ENCODE measurements at places on chromosomes 2 and 18. TPM values are rescaled to one million over a fixed set of nuclear protein-coding genes. Genes with fewer than 3 reads are reported as not detected.

DNA sequence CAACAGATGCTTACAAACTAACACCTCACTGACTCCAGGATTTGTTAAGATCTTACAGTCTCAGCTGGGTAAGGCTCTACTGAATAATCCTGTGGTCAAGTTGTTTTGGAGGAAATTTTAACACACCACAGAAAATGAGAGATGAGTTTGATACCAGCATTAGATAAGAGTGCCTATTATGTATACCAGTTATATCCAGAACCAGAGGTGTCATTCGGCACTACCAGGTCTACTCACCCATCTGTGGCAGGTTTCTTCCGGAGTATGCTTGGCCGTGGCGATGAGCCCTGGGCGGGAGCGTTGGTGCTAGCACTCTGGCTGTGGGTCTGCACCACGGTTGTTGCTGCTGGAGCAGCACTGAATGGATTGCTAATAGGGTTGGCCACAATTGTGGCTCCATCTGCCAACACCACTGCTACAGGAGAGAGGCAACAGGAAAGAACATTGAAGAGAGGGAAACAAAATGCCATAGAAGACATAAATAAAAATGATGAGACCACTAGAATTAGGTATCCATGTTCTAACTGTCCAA lies 41.2 kb downstream of the SAP130 start:
- peaks cover 39% of the 10 kb centered on the region for H3K36me3 ChIP-seq
- no peak overlapping the region for H3K4me3 ChIP-seq
- no peaks in the 10 kb centered on the region for H3K27me3 ChIP-seq

DNA sequence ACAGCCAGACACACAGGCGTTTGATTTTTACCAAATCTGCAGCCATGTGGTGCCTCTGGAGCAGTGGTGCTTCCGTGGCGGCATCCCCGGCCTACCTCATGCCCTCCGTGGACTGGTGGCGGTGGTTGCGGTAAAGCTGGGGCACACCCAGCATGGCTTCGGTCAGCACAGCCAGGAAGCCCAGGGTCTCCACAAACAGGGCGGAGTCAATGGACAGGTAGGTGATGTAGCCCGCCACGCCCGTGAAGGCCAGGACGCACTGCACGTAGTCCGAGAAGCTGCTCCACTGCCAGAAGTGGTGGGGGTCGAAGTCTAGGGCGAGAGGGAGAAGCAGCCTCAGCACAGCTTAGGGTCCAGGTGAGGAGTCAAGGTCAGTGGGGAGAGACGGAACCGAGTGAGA lies 32.4 kb downstream of the SLC66A2 start:
- no peak overlapping the region for H3K27ac ChIP-seq
- no peaks in the 10 kb centered on the region for H3K27me3 ChIP-seq
- no peak overlapping the region for H3K4me3 ChIP-seq
- H3K36me3 ChIP-seq: peaks cover 19% of the 10 kb centered on the region
- DNase-seq: peak; percentile 15
- no peaks in the 10 kb centered on the region for H3K4me1 ChIP-seq

The SLC16A14 gene
- 0.61 TPM for total RNA-seq

GRCh38 chr2:109439390-109439786 lies 174.4 kb downstream of the SEPTIN10 start:
- no peak overlapping the region for H3K27ac ChIP-seq
- no peaks in the 10 kb centered on the region for H3K27me3 ChIP-seq
- H3K4me3 ChIP-seq: no peak overlapping the region
- H3K4me1 ChIP-seq: no peaks in the 10 kb centered on the region
- DNase-seq: no peak

DNA sequence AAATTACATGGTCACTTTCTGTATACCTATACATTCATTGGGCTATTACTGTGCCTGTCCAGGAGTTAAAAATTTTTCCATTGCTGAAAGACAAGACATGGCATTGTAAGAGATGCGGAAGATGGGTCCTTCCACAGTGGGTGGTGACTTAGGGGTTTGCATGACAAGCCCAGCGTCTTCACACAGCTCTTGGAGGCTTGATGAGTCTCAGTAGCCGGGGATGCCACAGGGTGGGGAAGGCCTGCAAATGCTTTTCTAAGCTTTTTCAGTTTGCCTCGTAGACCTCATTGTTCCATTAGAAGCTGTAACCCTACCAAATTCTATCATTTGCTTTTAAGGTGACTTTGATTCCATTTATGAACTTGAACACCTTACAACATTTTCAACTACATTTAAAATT lies 18.1 kb upstream of the MAPRE3 start:
- H3K27ac ChIP-seq: no peak overlapping the region
- DNase-seq: no peak
- H3K27me3 ChIP-seq: no peaks in the 10 kb centered on the region
- H3K4me3 ChIP-seq: no peak overlapping the region

DNA sequence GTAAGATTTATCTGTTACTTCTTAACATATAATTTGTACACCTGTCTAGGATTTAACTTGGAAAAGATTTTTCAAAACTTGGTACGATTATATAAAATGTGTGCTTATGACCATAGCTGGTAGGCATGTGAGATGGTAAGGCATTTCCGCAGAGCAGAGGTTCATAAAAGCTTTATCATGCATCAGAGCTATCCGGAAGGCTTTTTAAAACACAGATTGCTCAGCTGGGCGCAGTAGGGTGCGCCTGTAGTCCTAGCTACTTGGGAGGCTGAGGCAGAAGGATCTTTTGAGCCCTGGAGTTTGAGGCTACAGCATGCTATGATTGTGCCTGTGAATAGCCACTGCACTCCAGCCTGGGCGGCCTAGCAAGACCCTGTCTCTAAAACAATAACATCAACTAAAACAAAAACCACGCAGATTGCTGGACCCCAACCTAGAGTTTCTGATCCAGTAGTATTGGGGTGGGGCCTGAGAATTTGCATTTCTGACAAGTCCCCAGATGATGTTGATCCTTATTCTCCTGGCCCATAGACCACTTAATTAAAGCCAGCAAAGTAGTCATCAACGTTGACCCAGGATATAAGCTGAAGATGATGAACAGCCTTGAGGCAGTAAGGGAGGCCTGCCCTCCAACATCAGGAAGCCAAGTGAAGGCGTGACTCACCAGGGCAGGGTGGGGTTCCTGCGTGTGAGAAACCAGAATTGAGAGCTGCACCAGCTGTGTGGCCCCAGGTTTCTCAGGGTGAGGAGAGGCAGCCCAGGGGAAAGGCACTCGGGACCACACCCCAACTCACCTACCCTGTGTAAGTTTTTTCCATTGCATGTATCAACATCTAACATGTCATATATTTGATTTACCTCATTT lies 21.6 kb upstream of the SLC20A1 start:
- H3K36me3 ChIP-seq: no peaks in the 10 kb centered on the region
- no peak overlapping the region for H3K27ac ChIP-seq
- no peak overlapping the region for H3K4me3 ChIP-seq
- no peak for DNase-seq
- no peaks in the 10 kb centered on the region for H3K27me3 ChIP-seq
- no peaks in the 10 kb centered on the region for H3K4me1 ChIP-seq

DNA sequence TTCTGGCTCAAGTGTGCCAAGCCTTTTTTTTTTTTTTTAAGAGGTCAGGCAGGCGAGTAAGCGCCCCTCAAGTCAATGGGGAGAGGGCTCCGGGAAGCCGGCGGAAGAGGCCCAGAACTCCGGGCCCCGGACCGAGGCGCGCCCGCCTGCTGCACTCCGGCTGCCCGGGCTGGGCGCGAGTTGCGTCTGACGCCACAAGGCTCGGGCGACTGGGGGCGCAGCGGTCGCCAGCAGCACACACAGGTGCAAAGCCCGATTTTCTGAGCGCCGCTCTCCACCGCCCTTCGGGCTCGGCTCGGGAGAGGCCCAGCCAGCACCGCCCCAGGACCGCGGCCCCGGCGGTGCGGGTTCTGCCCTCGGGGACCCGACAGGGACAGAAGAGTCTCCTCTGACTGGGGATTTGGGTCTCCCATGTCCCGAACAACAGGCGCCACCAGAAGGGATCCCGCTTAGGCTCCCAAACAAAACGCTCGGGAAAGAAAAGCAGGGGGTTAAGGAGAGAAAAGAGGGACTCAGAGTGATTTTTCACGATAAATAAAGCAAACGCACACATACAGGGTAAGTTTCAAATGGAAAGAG lies 787 bp downstream of the ERBB4 start:
- peak overlapping the region; percentile 77 for H3K4me3 ChIP-seq
- no peak overlapping the region for H3K27ac ChIP-seq
- H3K36me3 ChIP-seq: no peaks in the 10 kb centered on the region

DNA sequence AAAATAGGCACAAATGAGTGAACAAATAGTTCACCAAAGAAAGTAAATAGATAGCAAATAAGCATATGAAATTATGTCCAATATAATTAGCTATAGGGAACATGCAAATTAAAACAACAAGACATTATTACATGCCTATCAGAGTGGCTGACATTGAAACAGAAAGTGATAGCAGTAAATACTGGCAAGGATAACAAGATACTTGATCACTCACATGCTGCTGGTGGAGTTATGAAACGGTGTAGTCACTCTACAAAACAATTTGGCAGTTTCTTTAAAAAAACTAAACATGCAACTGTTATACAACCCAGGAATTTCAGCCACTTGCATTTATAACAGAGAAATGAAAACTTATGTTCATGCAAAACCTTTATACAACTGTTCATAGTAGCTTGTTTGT lies 439.2 kb upstream of the ACVR2A start:
- H3K4me3 ChIP-seq: no peak overlapping the region
- peaks cover 3% of the 10 kb centered on the region for H3K36me3 ChIP-seq
- H3K27ac ChIP-seq: no peak overlapping the region

The ALK gene
- not detected for total RNA-seq

DNA sequence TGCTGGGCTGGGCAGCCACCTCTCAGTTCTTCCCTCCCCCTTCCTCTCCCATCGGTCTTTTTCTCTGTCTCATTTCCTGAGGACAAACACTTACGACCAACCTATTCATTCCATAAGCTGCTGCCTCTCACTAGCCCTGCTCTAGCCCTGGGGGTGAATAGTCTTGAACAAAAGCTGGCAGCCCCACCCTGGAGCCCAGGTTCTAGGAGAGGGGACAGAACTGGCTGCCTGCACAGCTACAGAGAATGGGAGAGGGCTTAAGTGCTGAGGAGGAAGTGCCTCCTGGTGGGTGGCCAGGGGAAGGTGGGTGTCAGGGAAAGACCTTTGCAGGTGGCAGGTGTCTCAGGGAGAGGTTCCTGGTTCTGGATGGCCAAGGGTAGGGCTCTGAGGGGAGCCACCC lies 22.8 kb downstream of the ANO7 start:
- H3K36me3 ChIP-seq: no peaks in the 10 kb centered on the region
- no peak overlapping the region for H3K4me3 ChIP-seq
- no peaks in the 10 kb centered on the region for H3K27me3 ChIP-seq
- H3K27ac ChIP-seq: no peak overlapping the region

The MZT2B gene
- total RNA-seq: 203 TPM

The FSHR gene
- total RNA-seq: not detected

The RFX8 gene
- total RNA-seq: 0.57 TPM

- no peak for DNase-seq
- H3K4me1 ChIP-seq: no peaks in the 10 kb centered on the region
- H3K27ac ChIP-seq: no peak overlapping the region
These were observed 123.0 kb upstream of the SLC39A10 start for GRCh38 chr2:195533771-195534642.

DNA sequence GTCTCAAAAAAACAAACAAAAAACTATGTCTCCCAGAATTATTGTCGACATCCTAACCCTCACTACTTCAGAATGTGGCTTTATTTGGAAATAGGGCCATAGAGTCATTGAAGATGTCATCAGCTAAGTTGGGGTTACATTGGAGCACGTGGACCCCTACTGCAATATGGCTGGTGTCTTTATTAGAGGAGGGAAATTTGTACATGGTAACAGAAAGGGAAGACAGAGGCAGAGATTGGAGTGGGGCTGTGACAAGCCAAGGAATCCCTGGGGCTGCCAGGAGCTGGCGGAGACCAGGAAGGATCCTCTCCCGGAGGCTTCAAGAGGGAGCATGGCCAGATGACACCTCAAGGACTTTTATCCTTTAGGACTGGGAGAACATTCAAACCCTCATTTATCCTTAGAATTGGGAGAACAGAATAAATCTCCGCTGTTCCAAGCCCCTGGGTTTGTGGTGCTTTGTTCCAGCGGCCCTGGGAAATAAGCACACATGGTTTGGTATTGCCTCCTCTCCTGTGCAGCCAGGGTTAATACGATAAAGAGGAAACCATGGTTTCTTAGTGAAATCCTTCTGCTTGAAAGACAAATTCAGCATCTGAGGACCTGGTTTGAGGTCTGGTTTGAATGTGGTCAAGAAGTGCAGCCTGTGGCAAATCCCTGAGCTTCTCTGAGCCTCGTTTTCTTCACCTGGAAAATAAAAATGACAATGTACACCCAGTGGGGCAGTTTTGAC lies 184.7 kb downstream of the MYCN start:
- peaks cover 6% of the 10 kb centered on the region for H3K36me3 ChIP-seq
- no peak overlapping the region for H3K4me3 ChIP-seq
- H3K4me1 ChIP-seq: no peaks in the 10 kb centered on the region
- H3K27me3 ChIP-seq: no peaks in the 10 kb centered on the region
- no peak for DNase-seq

- no peak for DNase-seq
- no peaks in the 10 kb centered on the region for H3K36me3 ChIP-seq
- no peak overlapping the region for H3K4me3 ChIP-seq
- H3K4me1 ChIP-seq: no peaks in the 10 kb centered on the region
- no peaks in the 10 kb centered on the region for H3K27me3 ChIP-seq
- no peak overlapping the region for H3K27ac ChIP-seq
These were observed 66.7 kb downstream of the PDE1A start for GRCh38 chr2:182359990-182360662.

- H3K4me1 ChIP-seq: no peaks in the 10 kb centered on the region
- H3K27me3 ChIP-seq: no peaks in the 10 kb centered on the region
- peaks cover 25% of the 10 kb centered on the region for H3K36me3 ChIP-seq
- DNase-seq: no peak
These were observed 78.0 kb upstream of the SH3BP4 start for GRCh38 chr2:234873828-234874173.

The TTR gene
- total RNA-seq: not detected

The ANKRD29 gene
- total RNA-seq: 2.1 TPM
